ENCODE measurements at places on chromosomes 5 and 9.

GRCh38 chr9:113930390-113930783, 54.3 kb downstream of the ZNF618 start:
- DNase-seq: no peak

DNA sequence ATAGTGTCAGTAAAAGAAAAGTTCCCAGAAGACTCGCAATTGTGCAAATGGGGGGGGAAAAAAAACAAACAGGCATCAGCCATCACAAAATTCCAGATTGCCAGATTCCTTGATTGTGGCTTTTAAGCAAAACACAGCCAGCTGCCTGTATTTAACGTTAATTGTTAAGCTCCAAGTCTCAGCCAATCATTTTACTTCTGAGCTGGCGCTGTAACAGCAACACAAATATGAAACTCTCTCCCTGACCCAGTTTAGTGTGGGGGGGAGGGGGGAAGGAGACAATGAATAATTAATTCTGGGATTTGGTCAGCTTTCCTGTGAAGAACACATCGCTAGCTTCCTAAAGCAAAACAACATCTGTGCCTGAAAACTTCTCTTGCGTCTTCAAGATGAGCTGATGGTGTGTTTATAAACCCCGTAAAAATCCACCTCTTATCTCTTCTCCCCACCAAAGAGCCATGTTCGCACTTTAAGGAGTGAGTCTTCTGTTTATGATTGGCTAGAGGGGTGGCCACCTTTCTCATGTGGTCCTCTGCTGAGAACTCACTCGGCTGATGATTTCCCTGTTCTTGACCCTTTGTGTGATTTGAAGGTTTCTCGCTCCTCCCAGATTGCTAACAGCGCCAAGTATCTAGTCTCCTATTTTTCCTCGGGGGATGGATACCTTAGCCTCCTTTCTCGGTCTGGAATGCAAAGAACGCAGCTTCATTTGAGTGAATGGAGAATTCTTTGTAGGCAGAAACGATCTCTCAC, 160.2 kb upstream of the DAPK1 start:
- no peak for DNase-seq

DNA sequence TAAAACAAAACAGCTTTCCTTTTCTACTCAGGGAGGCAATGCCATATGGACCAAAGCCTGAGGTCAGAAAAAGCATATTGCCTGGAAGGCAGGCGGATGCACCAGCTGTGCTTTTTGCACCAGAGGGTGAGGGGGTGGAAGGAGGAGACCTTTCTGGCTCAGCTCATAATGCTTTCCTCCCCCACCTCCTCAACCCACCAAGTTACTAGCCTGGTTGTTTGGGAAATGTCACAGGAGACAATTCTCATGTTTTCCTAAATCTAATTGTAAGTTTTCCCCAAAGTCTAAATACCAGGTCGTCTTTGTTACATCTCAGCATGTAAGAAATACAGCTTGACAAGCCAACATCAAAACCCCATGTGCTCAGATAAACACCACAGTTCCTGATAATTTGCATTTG, 72.6 kb upstream of the DMRTA1 start:
- no peak for DNase-seq

GRCh38 chr9:126490214-126490631, 123.5 kb upstream of the LMX1B start:
- no peak for DNase-seq

- no peak for DNase-seq
These were observed 93.6 kb downstream of the MED27 start for GRCh38 chr9:131986089-131986488.

DNA sequence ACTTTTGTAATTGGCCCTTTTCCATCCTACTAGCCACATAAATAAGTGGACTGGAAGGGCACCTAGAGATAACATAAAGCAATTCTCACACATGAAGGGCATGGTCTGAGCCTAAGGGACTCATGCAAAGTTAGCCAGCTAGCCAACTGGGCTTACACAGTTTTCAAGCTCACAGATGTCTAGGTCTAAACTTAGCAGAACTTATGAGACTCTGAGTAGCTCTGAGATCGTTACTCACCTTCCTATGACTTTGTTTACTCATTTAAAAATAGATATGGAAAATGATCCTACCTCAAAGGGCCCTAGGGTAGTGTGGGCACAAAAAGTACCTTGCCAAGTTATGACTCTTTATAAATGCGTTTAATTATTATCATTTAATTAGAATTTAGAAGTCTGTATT, 410.4 kb upstream of the MPDZ start:
- no peak for DNase-seq

GRCh38 chr9:98222885-98223691, 30.7 kb upstream of the CORO2A start:
- DNase-seq: no peak

GRCh38 chr5:165928971-165929370, 2362.5 kb upstream of the WWC1 start:
- no peak for DNase-seq

DNA sequence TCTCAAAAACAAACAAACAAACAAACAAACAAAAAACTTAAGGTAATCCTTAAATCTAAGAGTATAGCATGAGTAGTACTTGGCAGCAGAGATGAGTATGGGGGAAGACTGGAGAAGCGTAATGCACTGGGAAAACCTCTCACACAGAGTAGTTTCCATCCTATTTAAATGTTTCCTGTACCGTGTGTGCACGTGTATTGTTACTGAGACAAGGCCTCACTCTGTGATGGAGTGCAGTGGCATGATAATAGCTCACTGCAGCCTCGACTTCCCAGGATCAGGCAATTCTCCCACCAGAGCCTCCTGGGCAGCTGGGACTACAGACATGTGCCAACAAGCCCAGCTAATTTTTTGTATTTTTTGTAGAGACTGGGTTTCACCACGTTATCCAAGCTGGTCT, 2.9 kb downstream of the UIMC1 start:
- DNase-seq: no peak

DNA sequence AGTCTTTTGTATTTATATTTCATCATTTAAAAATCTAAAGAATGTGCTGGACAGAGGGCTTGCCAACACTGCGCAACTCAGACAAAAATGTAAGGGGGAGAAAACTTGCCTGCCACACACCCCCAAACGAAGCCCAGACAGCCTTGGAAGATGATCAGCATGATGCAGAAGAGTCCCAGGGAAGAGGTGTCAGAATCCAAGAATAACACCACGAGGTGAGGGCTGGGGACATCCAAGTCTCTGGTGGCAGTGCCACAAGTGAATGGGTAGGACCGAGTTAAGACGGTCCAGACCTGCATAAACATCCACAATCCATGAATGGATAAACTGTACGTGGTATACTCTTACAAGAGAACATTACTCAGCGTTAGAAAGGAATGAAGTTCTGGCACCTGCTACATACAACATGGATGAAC, 10.4 kb downstream of the EPB41L4B start:
- no peak for DNase-seq

DNA sequence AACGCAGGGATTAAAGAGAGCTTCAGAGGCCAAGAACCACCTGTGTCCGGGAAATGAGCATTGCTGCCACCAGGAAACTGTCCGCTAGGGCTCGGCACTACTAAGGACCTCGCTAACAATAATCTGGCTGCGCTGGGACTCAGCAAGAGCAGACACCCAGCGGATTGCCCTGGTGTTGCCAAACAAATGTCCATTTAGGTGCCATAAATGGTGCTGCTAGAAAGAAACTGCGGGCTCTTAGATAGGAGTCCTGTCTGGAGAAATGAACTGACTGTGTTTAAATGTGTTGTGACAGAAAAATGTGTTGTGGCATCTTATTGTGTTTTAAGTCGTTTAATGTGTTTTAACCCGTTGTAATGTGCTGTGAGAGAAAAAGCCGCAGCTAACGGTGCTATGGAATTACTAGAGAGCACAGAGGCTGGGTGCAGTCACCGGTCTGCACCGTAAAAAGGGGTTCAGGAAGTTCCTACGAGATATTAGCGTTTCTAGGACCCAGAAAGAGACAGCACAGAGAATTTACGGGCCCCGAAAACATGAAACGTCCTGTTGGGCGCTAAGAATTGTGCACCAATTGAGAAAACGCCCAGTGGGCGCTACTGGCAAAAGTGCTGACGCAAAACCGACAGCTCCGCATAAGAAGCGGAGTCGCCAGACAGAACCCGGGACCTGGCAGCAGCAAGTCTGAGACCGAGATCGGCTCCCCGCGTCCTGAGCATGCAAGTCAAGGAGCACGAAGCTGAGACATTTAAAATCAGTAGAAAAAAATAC, 90.6 kb downstream of the ANXA2R start:
- peak; percentile 13 for DNase-seq

DNA sequence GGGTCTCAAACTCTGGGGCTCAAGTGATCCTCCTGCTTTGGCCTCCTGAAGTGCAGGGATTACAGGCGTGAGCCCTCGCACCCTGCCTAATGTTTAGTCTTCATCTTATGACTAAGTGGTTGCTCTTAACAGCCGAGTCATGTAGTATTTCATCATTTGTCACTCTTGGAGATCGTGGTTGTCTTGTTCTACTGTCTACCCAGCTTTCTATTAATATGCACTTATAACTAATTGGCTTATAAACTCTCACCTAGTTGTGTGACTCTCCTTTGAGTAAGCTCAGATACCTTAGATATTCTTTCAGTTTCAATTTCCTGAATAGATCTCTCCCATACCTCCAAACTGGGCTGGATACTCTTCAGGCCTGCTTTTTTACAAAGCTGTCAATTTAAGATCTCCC, 19.9 kb downstream of the SLC44A1 start:
- no peak for DNase-seq

GRCh38 chr9:11142965-11143738, 530.4 kb upstream of the PTPRD start:
- no peak for DNase-seq

DNA sequence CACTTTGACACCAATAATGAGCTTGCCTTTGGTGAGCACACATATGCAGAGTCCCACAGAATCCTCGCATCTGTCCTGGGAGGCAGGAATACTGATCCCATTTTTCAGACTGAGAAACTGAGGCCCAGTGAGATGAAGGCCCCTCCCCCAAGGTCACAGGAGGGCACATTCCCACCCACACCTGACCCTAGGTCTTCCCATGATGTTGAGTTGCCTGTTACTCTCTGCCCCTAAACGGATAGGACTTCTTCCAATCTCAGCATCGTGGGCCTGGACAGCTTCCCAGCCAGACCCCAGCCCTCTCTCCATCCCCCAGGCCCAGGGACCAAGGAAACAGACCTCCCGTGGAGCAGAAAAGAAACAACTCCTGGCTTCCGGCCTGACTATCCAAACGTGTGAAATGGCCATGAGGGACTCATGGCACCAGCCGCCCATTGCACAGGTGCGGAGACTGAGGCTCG, 877 bp downstream of the SH3GLB2 start:
- DNase-seq: no peak

- no peak for DNase-seq
These were observed 81.8 kb downstream of the TMEM252 start for GRCh38 chr9:68458918-68459317.

GRCh38 chr9:20224756-20225155, 397.5 kb downstream of the MLLT3 start:
- no peak for DNase-seq

DNA sequence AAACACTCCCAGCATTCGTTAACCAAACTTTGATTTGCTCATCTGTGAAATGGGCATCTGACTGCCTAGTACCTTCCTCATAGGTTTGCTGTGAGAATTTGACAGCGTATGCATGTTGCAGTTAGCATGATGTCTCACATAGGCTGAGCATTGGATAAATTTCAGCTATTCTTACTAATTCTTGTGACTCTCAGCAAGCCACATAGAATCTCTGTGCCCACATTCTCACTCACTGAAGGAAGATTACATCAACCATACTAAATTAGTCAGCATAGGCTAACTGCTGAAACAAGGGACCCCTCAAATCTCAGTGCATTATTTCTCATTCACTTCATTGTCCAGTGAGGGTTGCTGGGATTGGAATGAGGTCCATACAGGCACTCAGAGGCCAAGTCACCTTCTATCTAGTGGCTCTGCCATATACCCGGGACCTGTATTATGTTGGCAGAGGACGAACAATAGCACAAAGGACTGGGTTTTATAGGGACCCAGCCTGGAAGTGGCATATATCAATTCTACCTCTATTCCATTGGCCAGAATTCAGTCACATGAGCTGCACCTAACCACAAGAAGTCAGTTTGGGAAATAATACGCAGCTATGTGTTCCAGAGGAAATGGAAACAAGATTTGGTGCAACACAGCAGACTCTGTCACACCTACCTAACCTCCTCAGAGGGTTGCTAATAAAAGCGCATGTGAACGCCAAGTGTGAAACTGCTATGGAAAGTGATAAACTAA, 4.2 kb upstream of the PTGER4 start:
- DNase-seq: no peak

DNA sequence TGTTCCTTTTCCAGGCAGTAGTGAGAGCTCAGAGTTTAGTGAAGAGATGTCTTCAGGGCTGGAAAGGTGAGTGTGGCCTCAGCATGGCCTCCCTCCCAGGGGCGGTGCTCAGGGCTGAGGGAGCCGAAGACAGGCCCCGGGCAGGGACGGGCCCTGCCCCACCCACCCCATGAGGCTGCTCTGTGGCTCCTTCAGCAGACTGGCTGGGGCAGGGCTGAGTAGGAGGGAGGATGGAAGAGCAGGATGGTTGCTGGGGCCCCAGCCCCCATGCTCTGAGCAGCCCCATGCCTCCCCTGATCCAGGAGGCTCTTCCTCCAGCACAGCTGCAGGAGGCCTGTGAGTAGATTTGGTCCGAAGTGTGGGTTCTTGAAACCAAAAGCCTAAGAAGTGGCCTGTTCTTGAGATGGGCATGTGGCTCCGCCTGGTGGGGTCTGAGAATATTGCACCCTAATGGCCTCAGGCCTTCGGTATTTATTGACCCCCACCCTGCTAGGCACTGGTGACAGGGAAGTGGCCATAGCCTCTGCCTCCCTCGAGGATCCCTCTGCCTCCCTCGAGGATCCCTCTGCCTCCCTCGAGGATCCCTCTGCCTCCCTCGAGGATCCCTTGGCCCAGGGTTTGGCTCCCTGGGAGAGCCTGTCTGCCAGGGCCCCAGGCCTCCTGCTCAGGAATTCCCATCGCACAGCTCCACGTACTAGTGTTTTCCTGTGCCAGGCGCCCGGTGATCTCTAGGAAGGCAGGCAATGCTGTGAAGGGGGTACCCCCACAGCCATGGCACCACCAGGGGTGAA, 65.4 kb upstream of the GARNL3 start:
- DNase-seq: peak; percentile 69

- no peak for DNase-seq
These were observed 8.8 kb upstream of the ADRB2 start for GRCh38 chr5:148817606-148818005.

- no peak for DNase-seq
These were observed 1163.8 kb downstream of the TAF11L14 start for GRCh38 chr5:18798058-18798457.
